ENCODE measurements at places on chromosomes 1 and 21.

GRCh38 chr1:231670755-231671154 lies 44.2 kb downstream of the DISC1 start:
- no peak for DNase-seq

DNA sequence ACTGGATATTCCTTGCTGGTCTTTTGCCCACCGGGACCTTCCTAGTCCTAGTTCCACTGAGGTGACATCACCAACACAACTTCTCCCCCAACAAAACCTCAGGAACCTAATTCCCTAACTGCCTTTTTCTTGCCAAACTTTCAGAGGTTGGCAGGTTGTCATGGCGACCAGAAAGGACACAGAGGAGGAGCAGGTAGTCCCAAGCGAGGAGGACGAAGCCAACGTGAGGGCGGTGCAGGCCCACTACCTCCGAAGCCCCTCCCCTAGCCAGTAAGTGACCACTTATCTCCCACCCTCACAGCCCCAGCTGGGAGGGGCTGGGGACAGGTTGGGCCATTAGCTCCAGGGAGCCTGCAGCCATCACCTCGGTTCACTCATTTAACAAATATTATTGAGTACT lies 815 bp downstream of the STYXL2 start:
- no peak for DNase-seq

- peak; percentile 89 for DNase-seq
Observed at GRCh38 chr1:244353551-244354091, 98.1 kb downstream of the ADSS2 start.

GRCh38 chr1:65386439-65386838 lies 34.0 kb upstream of the LEPR start:
- no peak for DNase-seq

- no peak for DNase-seq
Observed at GRCh38 chr1:238370599-238370998, 479.9 kb upstream of the ZP4 start.

GRCh38 chr21:45522986-45523385 lies 19.3 kb downstream of the SLC19A1 start:
- DNase-seq: no peak

DNA sequence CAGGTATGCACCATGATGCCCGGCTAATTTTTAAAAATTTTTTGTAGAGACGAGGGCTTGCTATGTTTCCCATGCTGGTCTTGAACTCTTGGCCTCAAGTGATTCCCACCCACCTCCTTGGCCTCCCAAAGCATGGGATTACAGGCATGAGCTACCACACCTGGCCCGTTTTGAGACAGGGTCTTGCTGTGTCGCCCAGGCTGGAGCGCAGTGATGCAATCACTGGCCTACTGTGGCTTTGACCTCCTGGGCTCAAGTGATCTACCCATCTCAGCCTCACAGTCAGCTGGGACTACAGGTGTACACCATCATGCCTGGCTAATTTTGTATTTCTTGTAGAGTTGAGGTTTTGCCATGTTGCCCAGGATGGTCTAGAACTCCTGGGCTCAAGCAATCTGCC lies 7.5 kb upstream of the SH3D21 start:
- no peak for DNase-seq

- peak; percentile 74 for DNase-seq
Observed at GRCh38 chr1:226082959-226083301, 20.4 kb downstream of the H3-3A start.

DNA sequence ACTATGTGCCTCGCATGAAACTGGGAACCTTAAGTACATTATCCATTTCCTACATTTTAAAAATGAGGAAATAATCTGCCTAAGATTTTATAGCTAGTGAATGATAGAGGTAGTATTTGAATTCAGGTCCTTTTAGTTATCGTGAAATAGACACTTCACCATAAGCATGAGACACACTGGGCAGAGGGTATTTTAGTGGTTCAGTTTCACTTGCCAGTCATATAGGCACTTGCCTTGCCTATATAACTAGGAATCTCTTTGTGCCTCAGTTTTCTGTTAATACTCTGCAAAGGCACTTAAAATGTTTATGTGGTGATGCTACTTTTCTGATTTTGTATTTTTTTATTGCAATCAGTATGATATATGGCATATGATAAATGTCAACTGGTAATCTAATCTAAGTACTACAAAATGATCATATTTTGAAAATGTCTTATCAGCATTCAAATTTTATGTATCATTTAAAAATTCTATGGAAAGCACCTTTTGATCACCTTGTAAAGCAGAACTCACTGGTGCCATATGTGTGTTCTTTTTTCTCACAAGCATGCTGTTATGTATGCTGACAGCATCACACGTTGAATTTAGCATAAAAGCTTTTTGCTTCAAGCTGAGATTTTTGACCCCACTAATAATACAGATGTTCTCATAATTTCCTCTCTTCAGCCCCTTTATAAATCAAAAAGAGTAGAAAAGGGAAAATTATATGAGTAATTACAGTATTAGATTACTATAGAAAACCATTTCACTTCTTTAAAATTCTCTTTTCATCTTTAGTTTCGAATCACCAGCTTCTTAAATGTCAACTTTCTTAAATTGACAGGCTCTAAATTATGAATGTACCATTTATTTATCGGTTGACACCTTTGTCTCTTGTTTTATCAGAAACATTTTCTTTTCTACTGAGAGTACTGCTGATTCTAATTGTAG lies 52.6 kb downstream of the RPS6KC1 start:
- no peak for DNase-seq

- DNase-seq: no peak
Observed at GRCh38 chr21:46081862-46082712, 15.8 kb upstream of the COL6A2 start.

GRCh38 chr1:41872074-41872473 lies 46.6 kb downstream of the HIVEP3 start:
- no peak for DNase-seq

GRCh38 chr1:83087851-83088250 lies 911.1 kb downstream of the TTLL7 start:
- DNase-seq: no peak

DNA sequence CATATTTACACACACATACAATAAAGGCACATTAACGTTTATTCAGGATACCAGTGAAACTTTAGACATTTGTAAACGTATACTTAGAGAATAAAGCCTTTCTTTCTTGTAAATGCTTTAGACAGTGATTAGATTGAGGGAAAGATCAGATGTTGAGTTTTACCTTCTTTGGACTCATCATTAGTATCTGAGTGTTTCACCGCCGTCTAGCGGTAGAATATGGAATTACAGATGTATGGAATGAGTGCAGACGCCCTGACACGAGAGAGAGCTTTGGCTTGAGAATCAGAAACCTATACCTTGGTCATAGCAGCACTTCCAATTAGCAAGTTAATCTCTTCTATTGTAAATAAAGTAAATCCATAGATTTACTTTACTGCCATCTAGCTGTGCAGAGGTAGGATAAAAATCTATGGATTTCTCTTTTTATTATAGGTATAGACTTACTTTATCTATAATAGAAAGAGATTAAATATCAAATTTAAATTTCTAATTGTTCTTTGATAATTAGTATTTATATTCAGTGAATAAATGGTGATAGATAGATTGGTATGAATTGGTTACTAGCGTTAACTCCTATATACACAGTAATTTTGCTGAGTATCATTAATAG lies 12.6 kb downstream of the FLG2 start:
- peak; percentile 68 for DNase-seq

DNA sequence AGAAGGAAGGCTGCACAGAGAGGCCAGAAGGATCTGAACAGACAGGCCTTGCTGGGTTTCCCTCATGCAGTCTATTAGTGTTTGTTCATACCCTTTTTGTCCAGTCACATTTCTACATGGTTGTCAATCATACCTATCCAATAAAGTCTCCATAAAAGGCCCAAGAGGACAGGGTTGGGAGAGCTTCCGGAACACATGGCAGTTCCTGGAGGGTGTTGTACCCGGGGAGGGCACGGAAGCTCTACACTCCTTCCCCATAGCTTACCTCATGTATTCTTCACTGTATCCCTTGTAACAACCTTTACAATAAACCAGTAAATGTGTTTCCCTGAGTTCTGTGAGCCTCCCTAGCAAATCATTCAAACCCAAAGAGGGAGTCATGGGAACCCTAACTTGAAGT lies 28.0 kb downstream of the MCOLN2 start:
- DNase-seq: no peak

DNA sequence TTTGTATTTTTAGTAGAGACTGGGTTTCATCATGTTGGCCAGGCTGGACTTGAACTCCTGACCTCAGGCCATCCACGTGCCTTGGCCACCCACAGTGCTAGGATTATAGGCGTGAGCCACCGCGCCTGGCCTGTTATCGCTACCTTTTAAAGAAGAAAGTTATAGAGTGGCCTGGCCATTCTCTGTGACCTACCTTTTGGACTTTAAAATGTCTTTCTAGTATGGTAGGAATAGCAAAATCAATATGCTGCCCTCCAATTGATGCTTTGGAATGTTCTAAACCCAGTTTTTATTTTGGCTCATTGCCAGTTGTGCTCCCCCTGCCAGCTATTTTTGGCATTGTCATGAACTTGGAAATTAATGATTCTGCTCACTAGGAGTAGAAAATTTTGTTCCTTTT lies 19.9 kb downstream of the HIPK1 start:
- no peak for DNase-seq

- no peak for DNase-seq
Observed at GRCh38 chr1:193590102-193590501, 403.7 kb upstream of the B3GALT2 start.

- peak; percentile 23 for DNase-seq
Observed at GRCh38 chr1:9443913-9444445, 95.3 kb upstream of the SLC25A33 start.

GRCh38 chr1:190126728-190127127 lies 350.9 kb downstream of the BRINP3 start:
- DNase-seq: no peak

DNA sequence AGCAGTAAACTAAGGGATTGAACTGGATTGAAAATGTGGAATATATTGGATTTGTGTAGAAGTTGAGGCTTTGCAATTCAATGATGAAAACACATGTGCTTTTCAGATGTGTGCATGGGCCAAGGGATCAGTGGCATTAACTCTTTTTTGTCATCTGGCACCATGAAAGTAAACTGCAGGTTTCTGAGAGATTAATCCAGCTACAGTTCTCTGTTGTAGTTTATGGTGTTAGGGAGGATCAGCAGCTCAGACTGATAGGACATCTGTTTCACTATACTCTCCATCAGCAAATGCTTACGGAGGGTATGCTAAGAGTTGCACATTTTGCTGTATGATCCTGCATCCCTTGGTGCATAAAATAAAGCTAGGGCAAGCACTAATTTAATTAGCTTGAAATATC lies 82.6 kb downstream of the C1orf21 start:
- DNase-seq: no peak

DNA sequence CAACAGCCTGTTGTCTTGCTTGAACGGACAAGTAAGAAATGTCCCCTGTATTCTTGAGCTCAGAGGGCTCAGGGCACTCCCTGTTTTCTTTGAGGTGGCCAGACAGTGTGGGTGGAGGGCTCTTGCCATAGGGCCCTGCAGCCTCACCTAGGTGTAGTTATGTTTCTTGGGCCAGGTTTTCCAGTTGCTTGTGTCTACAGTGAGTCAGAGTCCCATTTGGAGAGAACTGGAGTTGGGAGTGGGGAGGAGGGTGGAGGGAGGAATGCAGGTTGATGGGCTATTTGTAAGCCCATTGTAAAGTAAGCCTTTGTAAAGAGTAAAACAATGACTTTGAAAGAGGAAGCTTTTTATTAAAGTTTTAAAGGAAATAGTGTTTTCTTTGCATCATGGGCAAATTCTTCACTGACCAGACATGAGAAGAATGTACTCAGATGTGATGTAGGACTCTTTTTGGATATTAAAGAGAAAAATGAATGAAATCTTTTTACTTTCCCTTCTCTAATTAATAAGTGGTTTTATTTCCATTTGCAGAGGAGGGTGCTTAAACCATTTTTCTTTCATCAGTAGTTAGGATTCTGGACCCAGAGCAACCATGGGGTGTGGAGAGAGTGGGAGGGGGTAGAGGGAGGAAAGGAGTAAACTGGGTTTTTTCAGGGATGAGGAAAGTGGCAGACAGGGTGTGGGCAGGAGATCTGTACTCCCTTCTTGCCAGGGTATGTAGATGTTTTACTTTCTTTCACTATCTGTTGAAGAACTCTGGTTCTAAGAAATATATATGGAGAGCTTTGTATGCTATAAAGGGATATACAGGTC lies 45.1 kb upstream of the MACF1 start:
- peak; percentile 54 for DNase-seq

- DNase-seq: peak; percentile 45
Observed at GRCh38 chr1:3219005-3219790, 150.2 kb downstream of the PRDM16 start.

DNA sequence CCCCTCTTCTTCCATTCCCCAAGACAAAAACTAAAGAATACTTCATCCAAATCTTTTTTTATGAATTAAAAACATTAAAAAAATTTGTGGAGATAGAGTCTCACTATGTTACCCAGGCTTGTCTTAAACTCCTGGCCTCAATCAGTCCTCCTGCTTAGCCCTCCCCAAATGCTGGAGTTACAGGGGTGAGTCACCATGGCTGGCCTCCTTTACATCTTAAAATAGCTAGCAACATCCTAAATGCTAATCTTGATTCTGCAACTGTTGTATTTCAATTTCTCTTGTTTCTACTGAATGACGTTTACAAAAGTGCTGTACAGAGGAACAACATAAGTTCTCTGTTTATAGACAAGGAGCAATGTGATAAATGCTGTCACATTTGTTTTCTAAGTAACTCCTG lies 483.5 kb downstream of the ADGRL2 start:
- DNase-seq: peak; percentile 61

GRCh38 chr21:41614511-41614910 lies 106.6 kb upstream of the TMPRSS2 start:
- DNase-seq: no peak

DNA sequence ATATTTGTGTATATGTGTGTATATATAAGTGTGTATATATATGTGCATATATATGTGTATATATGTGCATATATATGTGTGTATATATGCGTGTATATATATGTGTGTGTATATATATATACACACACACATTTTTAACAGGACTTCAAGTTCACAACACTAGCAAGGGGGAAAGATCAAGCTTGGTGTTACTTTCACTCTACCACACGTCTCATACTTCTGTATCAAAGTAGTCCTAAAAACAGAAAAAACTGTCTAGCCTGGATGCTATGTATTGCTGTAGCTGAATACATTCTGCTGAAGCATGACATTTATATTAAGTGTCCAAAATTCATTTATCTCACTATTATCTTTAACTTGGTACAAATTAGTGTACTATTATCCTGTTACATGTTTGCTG lies 17.9 kb upstream of the ATP6V1G3 start:
- DNase-seq: no peak

GRCh38 chr1:206578068-206578977 lies 33.9 kb downstream of the EIF2D start:
- no peak for DNase-seq

DNA sequence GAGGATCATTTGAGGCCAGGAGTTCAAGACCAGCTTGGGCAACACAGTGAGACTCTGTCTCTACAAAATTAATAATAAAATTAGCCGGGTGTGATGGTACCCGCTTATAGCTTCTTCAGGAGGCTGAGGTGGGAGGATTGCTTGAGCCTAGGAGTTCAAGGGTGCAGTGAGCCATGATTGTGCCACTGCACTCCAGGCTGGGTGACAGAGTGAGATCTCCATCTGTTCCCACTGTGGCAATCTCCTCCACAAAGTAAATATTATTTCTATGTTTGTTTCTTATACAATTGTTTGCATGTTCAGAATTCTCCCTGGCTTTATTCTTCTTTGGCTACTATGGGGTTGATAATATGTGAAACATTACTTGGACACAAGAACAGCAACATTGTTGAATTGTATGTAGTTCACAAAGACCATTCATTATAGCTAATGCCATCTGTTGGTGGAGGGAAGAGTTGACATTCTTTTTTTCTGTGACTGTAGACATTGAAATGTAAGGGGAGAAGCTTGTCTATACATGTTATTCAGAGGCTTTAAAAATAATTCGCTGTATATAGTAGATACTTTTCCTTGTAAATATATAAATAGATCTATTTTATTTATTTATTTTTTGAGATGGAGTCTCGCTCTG lies 47.8 kb upstream of the SRSF10 start:
- DNase-seq: peak; percentile 83

All from adipocyte (in vitro differentiated cells).